GM23338 (cell line): ENCODE measurements at places on chromosomes 12 and 14. TPM values are rescaled to one million over a fixed set of nuclear protein-coding genes. Genes with fewer than 3 reads are reported as not detected.

CARMIL3 gene
- total RNA-seq = 9.7 and 11.8 TPM in 2 replicates

- DNase-seq = peak; percentile 54
Observed at GRCh38 chr14:80850197-80850814, 91.2 kb downstream of the CEP128 start.

DNA sequence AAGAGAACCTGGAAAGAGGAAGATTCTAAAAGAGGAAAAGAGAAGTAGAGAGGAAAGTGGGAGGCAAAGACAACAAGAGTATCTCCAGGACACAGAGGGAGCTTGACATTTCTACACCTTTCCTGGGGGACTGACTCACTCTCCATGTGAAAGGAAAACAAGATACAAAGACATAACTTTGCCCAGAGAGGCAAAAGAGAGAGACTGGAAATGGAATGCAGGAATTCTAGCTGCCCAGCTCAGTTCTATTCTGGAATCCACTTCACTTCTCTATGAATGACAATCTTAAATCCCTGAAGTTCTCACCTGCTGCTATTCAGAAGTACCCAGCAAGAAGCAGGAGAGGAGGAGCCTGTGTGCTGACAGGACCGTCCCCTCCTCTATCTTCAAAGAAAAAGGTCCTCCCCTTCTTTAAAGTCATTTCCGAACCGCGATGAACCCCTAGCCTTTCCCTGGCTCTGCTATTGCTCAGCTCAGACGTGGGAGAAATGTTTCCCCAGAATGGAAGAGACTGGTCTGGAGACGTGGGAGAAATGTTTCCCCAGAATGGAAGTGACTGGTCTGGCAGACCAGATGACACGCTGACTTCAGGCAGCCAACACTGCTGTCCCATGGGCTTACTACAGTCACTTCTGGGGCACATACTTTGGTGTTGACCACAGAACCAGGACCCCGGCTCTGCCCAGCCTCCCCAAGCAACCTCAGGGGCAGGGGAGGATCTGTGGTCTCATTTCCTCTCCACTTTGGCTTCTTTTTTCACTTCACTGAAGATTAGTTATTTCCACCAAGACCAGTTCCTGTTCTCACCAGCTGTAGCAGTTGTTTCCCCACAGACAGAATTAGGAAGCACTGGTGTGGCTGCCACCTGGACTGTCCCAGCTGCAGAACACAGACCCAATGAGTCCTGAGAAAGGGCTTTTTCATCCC is 8.3 kb downstream of the FMNL3 start:
- DNase-seq = peak; percentile 96

DNA sequence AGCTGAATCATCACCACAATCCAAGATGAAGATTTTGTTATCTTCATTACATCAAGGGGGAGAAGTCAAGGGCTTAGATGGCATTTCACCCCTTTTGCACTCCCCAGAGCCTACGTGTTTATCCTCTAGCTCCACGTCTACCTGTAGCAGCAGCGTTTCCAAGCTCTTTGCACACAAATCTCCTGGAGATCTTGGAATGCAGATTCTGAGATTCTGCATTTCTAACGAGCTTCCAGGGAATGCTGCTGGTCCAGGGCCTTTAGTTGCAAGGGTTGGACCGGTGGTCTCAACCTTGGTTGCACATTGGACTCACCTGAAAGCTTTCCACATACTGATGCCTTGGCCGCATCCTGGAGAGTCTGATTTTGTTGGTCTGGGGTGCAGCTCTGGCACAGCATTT is 49.5 kb upstream of the STON2 start:
- no peak for DNase-seq

DNA sequence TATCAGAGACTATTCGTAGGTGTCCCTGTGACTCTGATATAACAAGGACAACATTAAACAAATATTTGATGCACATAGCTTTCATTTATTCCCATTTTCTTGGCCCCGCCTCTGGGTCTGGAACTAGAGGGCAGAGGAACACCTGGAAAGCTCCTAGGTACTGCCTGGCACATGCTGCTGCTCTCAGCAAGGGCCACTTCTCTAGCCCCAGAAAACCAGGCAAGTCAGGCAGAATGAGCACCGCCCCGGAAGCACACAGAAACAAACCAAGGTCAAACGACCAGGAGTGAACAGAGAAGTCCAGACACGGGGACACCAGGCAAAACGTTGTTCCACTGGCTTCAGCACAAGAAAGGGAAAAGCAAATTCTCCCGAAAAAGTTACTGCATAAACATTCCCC is 76.1 kb downstream of the TTC7B start:
- DNase-seq = no peak
